Mammary epithelial cell (primary cell): ENCODE measurements at places on chromosomes 16 and 17.
A peak's percentile ranks its signal among the peaks of the same experiment; 100 is the strongest.

DNA sequence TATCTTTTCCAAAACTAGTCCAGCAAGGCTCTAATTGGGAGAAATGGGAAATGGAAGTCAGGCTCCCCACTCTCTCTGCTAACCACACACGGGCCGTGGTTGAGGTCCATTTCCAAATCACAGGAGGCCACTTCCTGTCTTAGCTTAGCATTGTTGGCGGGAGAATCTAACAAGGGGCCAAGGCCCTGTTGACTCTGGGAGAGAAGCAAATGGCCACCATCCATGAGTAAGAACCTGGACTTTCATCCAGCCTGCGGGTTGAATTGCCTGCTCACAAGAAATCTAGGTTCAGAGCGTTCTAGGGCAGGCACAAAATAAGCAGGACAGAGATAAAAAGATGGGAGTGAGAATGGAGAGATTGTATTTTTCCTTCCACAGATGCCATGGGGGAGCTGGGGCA, 5.7 kb downstream of the FAM20A start:
- no peak for DNase-seq

DNA sequence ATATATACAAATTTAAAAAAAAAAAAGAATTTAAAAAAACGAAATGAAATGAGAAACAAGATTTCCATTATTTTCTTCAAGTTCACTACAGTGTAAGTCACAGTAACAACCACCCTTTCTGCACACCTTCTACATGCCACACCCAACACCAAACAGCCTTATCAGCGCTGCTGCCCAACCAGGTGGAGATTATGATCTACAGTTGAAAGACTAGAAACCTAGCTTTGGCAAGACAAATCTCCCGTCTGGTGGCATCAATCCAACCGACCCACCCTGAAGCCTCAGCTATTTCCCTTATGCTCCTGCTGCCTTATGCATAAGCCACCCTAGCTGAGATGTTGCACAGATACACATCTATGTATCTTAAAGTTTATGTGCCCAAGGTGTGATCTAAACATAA, 60.8 kb downstream of the PARN start:
- DNase-seq: no peak

GRCh38 chr17:77366206-77366557, 225.4 kb downstream of the SEC14L1 start:
- no peak for DNase-seq

GRCh38 chr16:69745232-69745612, 9.5 kb downstream of the NOB1 start:
- DNase-seq: no peak

- DNase-seq: no peak
Measured at GRCh38 chr16:9946022-9946720, 236.1 kb downstream of the GRIN2A start.

GRCh38 chr17:31511195-31511578, 119.7 kb downstream of the RAB11FIP4 start:
- no peak for DNase-seq

DNA sequence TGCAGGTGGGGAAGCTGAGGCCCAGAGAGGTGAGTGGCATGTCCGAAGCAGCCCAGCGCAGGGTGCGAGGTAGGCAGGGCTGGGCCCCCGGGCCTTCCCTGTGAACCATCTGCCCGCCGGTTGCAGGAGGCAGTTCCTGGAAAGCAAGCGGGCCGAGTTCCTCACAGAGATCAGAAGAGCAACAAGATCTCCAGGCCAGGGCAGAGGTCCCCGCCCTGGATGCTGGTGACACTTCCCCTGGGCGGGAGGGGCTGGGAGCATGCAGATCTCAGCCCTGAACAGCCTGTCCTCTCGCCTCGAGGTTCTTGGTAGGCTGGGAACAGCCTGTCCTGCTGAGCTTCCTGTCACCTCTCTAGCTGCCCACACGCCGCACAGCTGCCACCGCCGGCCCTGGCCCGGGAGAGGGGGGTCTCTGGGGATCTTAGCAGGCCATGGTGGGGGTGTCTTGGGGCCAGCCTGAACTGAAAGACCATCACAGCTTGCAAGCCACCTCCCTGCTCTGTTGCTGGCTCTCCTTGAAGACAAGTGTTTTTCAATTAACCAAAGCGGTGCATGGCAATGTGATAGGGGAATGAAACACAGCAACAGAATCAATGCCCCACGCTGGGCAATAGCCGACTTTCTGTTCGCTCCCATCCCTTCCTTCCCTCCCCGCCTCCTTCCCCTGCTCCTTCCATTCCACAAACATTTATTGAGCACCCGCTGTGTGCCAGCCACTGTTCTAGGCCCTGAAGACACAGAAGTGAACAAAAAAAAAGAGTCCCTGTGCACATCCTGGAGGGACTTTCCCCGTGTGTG, 31.7 kb downstream of the SOCS1 start:
- DNase-seq: no peak

GRCh38 chr16:50246299-50247122, 19.8 kb upstream of the ADCY7 start:
- no peak for DNase-seq

- DNase-seq: peak; percentile 85
Measured at GRCh38 chr16:52050418-52050817, 496.5 kb downstream of the TOX3 start.

DNA sequence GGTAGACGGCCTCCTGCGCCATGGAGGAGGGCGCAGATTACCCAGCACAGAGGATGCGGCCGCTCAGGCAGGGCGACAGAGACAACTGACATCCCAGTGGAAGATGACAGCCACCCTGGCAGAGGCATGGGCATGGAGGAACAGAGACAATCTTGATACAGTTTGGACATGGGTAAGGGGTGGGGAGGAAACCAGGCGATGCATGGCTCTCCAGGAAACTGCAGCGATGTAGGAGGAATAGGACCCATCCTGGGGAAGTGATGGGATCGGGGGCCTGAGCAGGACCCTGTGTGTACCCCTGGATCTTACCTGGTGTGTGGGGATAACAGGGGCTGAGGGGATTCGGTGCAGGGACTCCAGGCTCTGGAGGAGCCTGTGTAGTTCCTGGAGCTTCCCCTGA, 4.6 kb downstream of the OSBPL7 start:
- no peak for DNase-seq

DNA sequence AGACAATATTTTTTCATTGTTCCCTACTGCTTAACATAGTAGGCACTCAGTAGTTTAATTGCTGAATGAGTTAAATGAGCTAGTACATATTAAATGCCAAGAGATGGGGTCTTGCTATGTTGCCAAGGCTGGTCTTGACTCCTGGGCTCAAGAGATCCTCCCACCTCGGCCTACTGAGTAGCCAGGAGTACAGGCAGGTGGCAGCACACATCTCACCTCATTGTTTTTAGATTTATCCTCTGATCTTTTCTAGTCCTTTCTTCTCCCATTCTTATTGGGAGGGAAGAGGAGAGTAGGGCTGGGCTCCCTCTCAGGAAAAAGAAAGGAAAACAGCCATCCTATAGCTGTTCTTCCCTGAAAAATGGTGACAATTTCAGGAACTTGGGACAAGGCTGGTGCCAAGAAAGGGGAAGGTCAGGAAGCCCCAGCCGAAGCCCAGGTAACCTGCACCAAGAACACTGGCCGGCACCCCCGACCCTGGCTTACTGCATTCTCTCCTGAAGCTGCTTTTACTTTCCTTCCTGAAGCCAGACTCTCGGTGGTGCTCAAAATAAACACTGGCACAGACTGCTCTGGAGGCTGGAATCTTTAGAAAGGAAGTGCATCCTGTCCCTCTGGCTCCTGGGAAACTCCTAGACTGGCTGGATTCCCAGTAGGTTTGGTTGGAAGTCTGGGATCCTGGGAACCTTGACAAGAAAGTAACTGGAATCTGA, 2.7 kb downstream of the TNFAIP1 start:
- DNase-seq: no peak

DNA sequence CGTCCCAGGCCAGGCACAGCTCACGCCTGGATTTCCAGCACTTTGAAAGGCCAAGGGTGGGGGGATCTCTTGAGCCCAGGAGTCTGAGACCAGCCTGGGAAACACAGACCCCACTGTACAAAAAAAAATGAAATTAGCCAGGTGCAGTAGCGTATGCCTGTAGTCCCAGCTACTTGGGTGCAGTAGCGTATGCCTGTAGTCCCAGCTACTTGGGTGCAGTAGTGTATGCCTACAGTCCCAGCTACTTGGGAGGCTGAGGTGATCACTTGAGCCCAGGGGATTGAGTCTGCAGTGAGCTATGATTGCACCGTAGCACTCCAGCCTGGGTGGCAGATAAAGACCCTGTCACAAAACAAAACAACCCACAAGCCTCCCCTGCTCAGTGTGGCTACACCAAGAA, 27.0 kb upstream of the SLC25A19 start:
- no peak for DNase-seq

DNA sequence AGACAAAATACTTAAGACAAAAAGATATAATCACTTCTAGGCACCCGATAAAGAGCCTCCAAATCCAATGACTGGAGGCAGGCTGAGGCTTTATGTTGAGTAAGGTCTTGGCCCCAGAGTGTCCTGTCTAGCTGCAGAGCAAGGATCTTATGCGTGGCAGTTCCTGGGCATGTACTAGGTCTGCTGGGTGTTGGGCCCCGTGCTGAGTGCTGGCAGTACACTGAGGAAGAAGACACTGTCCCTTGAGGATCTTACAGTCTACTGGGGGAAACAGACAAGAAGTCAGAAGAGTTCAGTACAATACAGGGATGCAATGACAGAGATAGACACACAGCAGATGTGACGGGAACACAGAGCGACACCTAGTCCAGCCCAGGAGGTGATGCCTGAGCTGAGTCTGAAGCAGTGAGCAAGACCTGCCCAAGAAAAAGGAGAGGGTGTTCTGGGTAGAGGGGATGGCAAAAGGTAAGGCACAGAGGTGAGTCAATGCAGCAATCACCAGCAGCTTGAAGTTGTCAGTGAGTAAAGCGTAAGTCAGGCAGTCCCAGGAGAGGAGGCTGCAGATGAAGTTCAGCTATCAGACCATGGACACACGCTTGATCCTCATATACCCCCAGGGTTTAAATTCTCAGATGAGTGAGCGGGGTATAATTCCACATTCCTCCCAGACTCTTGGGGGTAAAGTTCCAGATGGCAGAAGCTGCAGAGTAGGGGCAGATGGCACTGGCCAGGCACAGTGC, 18.1 kb downstream of the MAP3K14 start:
- no peak for DNase-seq

DNA sequence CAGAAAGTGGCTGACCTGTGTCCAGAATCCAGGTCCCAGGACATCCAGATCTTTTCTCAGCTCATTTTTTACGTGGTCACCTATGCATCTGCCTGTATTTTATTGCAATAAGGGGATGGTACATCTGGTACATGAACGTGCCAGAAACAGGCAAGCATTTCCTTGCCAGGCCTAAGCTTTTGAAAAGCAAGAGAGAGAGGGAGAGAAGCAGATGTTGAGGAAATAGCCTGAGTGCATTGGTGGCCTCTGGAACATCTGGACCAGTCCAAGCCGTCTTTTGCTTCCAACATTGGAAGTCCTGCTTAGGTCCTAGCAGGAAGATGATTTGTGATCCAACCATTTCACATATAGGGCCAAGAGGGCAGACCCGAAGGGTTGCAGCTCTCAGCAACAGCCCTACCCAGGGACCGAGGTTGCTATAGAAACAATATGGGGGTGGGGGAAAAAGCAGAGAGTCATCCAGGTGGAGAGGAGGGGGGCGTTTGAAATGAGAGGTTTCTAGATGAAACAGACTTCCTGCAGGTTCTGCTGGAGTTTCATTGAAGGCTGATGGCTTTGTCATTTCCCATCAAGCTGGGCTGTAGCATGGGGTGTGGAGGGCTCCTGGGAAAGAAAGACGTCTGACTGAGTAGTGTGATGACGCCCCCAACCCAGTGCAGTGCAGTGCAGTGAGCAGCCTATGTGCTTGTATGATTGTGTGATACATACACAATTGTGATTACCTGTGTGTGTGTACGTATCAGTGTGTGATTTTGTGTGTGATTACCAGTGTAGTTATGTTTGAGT, 61.6 kb downstream of the SHISA6 start:
- no peak for DNase-seq

DNA sequence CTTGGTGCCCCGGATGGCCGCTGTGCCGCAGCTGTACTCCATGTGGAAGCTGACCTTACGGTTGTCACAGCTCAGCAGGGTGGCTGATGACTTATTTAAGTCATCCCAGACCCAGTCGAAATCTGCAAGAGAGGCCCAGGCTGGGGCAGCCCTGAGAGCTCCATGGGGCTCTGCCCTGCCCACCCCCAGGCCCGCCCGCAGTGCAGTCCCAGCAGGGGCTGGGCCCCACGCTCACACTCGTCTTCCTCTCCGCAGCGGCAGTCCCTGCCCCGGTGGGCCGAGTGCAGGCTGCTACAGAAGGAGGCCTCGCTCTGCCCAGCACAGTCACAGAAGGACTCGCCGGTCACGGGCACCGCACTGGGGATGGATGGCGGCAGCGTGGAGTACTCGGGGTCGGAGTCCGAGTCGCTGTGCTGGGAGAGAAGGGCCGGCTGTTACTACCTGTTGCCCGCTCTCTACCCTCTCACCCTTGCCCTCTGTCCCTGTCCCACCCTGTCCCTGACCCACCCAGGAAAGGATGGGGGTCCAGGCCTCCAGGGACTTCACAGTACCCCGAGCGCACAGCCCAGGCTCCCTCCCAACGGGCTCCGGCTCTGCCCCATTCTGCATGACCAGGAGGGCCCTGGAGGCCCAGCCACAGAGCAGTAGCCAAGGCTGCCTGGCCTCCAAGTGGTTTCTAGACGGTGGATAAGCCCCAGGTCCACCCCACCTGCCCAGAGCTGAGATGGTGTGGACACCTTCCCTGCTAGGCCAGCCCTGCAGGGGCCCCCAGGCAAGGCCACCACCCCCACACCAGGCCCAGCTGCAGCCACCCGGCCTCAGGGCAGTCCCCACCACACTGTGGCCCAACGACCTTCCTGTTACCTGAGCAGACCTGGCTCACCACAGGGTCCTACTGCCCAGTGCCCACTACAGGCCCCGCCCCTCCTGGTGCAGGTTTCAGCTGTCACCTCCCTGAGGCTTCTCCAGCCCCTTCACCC, 3.9 kb downstream of the SPSB3 start:
- no peak for DNase-seq
